ENCODE measurements at places on chromosomes 1 and 21.
A peak's percentile ranks its signal among the peaks of the same experiment; 100 is the strongest.

GRCh38 chr1:200916152-200916551, 21.5 kb downstream of the INAVA start:
- peak; percentile 79 for DNase-seq

DNA sequence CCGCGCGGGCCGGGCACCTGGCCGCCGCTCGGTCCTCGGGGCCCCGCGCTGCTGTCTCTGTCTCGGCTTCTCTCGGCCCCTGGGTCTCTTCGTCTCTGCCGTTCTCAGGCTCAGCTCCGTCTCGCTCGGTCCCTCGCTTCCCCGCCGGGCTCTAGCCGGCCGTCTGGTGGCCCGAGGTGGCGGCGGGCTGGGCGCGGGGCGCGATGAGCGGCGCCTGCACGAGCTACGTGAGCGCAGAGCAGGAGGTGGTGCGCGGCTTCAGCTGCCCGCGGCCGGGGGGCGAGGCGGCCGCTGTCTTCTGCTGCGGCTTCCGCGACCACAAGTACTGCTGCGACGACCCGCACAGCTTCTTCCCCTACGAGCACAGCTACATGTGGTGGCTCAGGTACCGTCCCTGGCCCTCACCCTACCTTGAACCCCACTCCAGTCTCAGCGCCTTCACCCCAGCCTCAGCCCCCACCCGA, 355 bp downstream of the SHISAL2A start:
- peak; percentile 49 for DNase-seq

GRCh38 chr21:46125846-46126301, 28.0 kb downstream of the COL6A2 start:
- DNase-seq = peak; percentile 5

DNA sequence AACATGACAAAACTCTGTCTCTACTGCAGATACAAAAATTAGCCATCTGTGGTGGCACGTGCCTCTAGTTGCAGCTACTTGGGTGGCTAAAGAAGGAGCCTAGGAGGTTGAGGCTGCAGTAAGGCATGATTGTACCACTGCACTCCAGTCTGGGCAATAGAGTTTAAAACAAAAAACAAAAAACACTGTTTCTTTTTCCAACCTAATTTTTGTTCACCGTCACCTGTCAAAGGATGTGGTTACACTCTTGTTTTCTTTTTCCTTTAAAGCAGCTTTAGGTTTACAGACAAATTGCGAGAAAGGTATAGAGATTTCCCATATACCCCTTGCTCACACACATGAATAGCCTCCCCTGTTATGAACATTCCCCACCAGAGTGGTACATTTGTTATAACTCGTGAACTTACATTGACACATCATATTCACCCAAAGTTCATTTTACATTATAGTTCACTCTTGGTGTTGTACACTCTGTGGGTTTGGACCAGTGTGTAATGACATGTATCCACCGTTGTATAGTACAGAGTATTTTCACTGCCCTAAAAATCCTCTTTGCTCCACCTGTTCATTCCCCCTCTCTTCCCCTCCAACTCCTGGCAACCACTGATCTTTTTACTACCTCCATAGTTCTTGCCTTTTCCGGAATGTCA, 26.2 kb downstream of the SMG7 start:
- no peak for DNase-seq

DNA sequence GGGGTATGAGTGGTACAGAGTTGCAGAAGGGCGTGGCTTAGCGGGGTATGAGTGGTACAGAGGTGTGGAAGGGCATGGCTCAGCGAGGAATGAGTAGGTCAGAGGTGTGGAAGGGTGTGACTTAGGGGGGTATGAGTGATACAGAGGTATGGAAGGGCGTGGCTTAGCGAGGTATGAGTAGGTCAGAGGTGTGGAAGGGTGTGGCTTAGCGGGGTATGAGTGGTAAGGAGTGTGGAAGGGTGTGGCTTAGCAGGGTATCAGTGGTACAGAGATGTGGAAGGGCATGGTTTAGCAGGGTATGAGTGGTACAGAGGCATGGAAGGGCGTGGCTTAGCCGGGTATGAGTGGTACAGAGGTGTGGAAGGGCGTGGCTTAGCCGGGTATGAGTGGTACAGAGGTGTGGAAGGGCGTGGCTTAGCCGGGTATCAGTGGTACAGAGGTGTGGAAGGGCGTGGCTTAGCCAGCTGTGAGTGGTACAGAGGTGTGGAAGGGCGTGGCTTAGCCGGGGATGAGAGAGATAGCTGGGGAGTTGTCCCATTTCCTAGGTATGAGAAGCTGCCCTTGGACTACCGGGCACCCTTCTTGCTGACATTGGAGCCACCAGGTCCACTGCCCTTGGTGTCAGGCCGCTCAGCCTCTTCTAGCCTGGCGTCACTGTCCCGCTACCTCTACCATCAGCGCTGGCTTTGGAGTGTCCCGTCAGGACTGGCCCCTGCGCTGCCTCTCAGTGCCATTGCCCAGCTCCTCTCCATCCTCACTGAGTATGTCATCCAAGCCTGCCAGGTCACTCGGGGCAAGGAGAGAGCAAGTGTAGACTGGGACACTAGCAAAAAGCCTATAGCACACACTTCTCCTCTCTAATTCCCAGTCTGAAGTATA, 29.8 kb downstream of the HYI start:
- DNase-seq = no peak

DNA sequence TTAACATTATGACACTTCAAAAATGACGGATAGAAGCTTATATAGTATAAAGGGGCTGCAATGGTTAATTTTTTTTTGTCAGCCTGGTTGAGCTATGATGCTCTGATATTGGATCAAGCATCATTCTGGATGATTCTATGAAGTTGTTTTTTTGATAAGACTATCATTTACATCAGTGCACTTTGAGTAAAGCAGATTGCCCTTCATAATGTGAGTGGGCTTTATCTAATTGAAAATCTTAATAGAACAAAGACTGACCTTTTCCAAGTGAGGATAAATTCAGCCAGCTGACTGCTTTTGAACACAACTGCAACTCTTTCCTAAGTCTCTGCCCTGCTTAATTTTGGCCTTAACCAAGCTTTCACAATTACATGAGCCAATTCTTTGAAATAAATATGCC, 1476.2 kb downstream of the NCAM2 start:
- DNase-seq = no peak

DNA sequence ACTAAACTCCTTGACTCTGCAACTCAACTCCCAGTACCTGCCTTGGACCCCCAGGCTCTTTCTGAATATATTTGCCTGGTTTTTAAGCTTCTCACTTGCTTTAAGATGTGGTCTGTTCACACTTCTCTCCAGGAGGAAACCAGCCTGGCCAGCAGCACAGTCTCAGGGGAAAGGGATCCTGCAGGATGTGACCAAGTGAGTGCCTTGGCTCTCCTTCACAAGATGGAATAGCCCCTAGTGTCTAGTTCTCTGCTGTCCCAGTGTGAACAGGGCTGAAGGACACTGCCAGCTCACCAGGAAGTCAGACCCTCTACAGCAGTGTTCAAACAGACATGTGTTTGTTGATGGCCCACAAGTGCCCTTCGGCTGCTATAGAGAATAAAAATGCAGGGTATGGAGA, 32.9 kb downstream of the CD244 start:
- no peak for DNase-seq

- no peak for DNase-seq
Observed at GRCh38 chr1:234342774-234343173, 30.5 kb upstream of the COA6 start.

- no peak for DNase-seq
Observed at GRCh38 chr1:184633785-184634184, 120.9 kb downstream of the EDEM3 start.

DNA sequence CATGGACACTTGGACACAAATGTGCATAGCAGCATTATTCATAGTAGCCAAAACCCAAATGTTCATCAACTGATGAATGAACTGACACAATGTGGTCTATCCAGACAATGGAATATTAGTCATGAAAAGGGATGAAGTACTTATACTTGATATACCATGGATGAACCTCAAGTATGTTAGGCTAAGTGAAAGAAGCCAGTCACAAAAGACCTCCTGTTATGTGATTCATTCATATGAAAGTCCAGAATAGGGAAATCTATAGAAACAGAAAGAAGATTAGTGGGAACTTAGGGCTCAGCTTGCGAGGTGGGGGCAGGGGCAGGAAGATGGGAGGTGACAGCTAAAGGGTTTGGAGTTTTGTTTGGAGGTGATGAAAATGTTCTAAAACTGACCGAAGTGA, 7.4 kb downstream of the KCNE1 start:
- DNase-seq = no peak

- DNase-seq = no peak
Observed at GRCh38 chr1:208207388-208208131, 36.6 kb downstream of the PLXNA2 start.

DNA sequence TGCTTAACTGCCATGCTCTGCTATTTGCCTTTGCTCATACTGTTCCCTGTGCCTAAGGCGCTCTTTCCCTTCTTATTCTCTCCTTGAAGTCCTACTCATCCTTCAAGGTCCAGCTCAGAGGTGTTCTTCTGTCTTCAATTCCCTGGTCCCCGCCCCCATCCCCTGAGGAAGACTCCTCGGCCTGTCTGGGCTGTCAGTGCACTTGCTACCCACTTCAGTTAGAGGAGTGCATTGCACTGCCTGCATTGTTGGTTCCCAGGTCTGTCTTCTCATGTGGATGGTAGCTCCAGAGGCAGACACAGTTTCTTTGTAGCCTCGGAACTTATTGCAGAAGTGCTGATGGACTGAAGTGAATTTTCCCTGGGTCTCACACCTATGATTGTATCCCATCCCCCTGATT, 194.0 kb downstream of the C1orf94 start:
- DNase-seq = no peak

DNA sequence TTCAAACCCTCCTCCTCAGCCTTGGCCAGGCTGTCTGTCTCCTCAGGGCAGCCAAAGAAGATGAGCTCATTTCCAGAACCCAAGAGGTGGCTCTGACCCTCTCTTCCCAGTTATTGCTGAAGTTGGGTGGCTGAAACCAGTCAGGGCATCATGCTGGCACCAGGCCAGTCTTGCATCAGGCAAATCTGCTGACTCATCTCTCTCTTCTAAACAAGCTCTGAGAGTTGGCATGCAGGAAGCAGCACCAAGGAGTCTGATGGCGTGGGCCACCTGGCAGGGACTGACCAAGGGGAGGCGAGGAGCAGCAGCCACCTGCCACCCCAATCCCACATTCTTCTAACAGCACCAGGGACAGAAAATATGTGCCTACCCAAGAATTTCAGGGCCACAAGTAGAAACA, 104.8 kb upstream of the ATP1A1 start:
- no peak for DNase-seq

- peak; percentile 73 for DNase-seq
Observed at GRCh38 chr1:29513357-29513756, 277.0 kb downstream of the PTPRU start.

DNA sequence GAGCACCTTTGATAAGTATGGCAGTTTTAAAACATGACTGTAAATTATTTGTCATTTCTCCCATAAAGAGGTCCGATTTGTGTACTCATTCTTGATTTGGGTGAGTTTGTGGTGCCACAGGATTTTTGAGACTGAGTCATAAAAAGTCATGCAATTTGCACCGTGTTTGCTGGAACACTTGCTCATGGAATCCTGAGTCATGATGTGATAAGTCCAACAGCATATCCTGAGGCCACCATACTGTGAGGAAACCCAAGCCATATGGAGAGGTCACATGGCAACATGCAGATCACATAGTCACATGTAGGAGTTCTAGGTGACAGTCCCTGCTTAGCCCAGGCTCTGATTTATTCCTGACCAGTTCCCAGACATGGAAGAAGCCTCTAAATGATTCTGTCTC, 40.8 kb upstream of the PRRX1 start:
- no peak for DNase-seq

GRCh38 chr1:53620061-53620855, 118.7 kb downstream of the GLIS1 start:
- no peak for DNase-seq

DNA sequence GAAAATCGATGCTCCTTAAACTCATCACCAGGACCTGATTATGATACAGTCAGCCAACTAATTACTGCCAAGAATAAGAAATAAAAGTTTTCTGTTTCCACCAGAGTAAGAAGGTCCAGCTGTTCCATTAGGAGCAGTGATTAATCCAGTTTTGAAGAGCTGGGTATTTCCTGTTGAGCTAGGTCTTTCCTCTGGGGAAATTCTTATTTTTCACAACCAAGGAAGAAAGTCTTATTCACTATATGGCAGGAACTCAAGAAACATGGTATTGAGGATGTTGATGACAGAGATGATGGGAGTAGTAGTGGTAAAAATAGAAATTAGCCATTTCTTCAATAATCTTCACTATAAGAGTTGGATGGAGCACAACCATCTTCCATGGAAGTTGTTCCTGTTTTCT, 374.6 kb upstream of the RUNX1 start:
- DNase-seq = no peak

GRCh38 chr1:217627431-217627830, 3.5 kb downstream of the GPATCH2 start:
- no peak for DNase-seq

- no peak for DNase-seq
Observed at GRCh38 chr1:44300852-44301251, 54.2 kb downstream of the ERI3 start.

- DNase-seq = no peak
Observed at GRCh38 chr1:8831340-8831739, 13.9 kb upstream of the RERE start.

DNA sequence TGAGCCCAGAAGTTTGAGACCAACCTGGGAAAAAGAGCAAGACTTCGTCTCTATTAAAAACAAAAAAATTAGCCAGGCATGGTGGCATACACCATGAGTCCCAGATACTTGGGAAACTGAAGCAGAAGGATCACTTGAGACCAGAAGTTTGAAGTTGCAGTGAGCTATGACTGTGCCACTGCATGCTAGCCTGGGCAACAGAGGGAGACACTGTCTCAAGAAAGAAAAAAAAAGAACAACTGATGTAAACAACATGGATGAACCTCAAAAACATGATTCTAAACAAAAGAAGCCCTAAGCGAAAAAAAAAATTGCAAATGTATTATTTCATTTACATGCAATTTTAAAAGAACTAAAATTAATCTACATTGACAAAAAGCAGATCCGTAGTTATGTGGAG, 9.0 kb downstream of the LRRC40 start:
- no peak for DNase-seq

GRCh38 chr1:160131803-160132565, 16.4 kb downstream of the ATP1A2 start:
- DNase-seq = no peak

GRCh38 chr21:41348434-41348833, 13.4 kb upstream of the MX2 start:
- no peak for DNase-seq

DNA sequence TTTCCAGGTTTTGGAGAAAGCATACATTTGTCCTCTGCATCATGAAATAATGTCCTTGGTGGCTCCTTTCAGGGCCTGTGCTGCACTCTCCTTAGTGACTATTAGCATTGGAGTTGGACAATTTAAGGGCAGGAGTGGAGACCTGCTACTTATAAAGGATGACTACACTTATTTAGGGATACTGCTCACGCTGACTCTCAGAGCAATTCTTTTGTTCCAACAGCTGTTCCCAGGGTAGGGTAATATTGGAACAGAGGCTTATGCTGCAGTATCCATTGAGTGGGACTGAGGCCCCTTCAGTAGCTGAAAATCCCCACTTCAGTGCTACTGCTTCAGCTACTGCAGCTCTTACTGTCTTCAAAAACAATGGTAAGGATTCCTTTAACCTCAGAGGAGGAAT, 84.6 kb downstream of the GPR88 start:
- no peak for DNase-seq

- DNase-seq = no peak
Observed at GRCh38 chr1:112057736-112058135, 68.3 kb upstream of the KCND3 start.

- no peak for DNase-seq
Observed at GRCh38 chr1:99007366-99007765, 2.7 kb upstream of the PLPPR5 start.

- DNase-seq = no peak
Observed at GRCh38 chr21:45249626-45250025, 38.1 kb downstream of the POFUT2 start.

- DNase-seq = no peak
Observed at GRCh38 chr1:186715887-186716809, 35.9 kb upstream of the PTGS2 start.

All from WTC11 (cell line).